ENCODE measurements at places on chromosomes 4 and X. TPM values are rescaled to one million over a fixed set of nuclear protein-coding genes. Genes with fewer than 3 reads are reported as not detected.
A peak's percentile ranks its signal among the peaks of the same experiment; 100 is the strongest.

DNA sequence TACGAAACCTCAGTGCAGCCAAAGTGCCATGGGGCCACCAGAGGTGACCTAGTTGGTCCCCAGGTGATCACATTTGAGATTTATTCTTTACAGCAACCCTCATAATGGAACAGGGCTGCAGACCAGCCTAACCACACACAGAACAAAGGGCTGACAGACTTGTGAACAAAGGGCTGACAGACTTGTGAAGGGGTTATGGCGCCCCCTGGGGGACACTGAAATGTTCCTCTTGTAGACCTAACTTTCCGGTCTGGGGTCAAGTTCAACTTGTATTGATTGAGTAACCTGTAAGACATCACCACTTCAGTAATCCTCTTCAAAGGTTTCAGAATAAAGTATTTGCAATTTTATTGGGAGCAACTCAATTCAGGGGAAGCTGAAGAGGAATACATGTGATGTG is 175.9 kb upstream of the RPS6KA3 start:
- peak; percentile 42 for DNase-seq

DNA sequence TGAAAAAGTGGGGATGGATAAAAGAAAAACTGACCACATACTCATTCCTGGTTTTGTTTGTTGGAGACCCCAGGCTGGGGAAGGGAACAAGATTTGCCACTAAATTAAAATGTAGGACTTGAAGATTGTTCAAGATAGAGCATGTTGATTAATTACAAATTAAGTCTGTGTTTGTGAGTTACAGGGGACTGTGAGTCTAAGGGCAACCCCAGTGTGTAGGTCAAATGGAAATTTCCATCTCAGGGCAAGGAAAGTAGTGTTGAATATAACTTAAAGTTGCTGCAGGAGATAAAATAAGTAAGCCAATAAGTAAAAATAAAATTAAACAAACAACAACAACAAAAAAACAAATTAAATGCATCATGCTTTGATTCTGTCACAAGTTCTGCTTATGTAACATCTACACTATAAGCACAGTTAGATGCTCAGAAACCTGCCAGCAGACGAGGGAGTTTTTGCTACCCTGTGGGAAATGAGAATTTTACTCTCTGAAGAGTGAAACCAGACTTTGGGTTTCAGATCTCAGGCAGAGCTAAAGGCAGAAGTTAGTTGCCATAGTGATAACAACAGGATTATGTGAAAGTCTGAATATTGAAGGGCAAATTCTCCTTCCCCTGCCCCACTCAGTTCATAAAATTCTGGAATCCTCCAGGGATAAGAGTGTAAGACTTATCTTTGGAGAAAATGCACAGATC is 352.3 kb downstream of the GRXCR1 start:
- DNase-seq = no peak

Gene SPANXD
- total RNA-seq = 0.30 TPM

Gene UGT2B15
- total RNA-seq = not detected

DNA sequence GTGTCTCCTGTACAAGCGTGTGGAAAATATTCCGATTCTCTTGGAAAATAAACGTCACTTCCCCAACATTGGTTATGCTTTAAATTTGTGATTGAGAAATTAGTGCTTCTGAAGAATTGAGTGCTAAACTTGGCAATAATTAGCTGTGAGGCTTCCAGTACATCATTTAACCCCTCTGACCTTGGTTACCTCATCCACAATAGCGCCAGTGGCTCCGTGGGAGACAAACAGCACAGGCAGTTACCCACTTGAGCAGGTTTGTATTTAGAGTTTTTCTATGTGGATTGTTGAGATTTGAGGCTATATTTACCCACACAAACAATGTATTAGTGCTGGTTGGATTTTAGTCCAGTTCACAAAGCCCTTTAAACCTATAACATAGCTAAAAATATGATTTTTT is 476.5 kb downstream of the NKX6-1 start:
- DNase-seq = no peak

- no peak for DNase-seq
These were observed 11.1 kb downstream of the TXLNG start for GRCh38 chrX:16797358-16797757.

Gene MAGEA1
- 15.2 TPM for total RNA-seq

Gene TEC
- 4.1 TPM for total RNA-seq

DNA sequence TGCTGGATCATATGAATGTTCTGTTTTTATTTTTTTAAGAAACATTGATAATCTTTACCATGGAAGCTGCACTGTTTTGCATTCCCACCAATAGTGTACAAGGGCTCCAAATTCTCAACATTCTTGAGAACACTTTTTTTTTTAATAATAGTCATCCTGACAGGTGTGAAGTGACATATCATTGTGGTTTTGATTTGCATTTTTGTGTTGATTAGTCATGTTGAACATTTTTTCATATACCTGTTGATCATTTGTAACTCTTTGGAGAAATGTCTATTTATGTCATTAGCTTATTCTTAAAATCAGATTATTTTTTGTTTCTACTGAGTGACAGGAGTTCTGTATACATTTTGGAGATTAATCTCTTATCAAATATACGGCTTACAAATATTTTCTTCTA is 408.5 kb downstream of the GLUD2 start:
- DNase-seq = no peak

DNA sequence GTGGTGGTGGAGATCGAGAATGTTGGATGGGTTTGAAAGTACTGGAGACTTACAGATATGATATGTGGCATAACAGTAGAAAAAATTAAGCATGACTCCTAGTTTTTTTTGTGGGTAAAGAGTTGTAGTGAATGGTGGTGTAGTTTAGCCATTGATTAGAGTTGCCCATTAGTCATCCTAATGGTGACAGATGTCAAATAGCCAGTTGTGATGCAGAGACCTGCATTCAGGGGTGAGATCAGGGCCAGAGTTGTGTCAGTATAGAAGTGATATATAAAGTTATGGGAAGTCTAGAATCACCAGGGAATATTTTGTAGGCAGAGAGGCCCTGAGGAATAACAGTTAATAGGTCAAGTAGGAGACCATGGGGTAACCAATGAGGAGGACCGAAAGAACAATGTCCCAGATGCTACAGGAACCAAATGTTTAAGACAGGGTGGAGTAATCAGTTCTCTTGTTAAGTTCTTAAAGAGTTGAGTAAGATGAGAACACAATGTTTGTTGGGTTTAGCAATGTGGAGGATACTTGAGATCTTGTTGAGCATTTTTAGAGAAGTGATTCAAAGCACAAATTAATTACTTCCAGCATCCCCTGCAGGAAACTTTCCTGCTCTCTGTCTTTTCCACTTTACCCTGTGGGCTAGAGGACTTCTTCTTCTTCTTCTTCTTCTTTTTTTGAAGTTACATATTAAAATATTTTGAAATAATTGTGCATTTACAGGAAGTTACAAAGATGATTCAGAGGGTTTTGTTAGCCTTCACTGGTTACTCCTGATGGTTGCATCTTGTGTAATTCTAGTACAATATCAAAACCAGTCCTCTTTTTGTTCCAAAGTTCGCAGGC is 13.3 kb downstream of the SGMS2 start:
- DNase-seq = no peak

DNA sequence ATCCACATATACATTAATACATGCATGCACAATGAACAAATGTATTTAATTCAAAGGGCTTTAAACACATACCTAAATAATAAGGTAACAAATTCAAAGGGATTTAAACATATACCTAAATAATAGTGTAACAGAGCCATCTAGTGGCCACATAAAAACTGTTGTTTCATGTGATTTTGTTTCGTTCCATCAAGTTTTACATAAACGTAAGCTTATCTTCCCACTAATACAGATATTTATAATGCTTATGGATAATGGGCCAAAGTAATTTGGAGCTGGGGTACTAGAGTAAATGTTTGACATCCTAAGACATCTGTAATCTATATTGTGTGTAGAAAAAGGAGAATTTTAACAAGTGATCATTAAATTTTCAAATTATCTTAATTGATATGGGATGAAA is 82.3 kb downstream of the PRSS12 start:
- peak; percentile 26 for DNase-seq

DNA sequence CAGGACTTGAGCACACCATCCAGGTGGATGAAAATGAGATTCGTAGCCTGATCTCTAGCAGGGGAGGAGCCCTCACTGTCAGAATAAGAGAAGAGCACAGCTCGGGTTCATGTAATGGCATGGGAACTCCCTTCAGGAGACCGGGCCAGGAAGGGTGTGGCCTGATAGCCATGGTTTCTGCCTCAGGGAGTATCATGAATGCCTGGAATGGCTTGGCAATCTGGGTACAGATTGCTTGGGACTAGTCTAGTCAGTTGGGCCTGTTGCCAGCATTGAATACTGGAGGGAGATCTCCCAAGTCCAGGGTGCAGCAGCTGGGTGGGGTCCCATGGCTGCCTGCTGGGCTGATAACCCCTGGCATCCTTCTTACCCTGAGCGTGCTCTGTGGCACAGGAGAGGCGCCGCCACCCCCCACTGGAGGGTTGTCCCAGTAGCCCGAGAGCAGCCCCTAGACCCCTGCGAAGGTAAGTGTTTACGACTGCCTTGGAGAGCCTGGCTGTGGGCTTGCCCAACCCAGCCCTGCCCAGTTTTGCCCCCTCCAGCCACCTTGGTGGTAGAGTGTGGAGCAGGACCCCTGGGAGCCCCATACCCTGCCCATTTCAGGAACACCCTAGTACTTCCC is 298.8 kb downstream of the TEX13A start:
- no peak for DNase-seq

- DNase-seq = no peak
These were observed 503.0 kb upstream of the CPXCR1 start for GRCh38 chrX:88244066-88244465.

DNA sequence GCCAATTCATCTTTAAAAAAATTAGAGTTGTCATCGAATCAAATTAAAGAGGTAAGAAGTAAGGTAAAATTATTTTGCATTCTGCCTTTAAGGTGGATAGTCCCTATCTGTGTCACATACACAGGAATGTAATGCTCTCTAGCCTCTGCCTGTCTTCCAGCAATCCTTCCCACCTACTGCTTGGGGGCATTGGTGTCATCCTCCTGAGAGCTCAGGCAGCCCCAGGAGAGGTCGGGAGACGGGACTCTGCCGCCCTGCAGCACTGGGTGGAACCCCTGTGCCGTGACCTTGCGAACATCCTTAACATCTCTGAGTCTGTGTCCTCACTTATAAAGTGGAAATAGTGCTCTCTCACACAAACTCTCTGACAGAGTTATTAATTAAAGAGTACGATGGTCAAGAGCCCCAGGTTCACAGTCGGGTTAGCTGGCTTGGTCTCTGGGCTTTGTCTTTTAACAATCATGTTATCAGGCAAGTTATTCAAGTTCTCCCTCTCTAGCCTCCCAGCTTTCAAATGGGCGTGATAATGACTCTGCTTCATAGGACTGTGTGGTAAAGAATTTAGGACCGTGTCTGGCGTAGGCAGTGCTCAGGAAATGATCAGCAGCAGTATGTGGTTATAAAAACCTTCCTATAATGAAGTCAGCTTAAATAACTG is 10.2 kb downstream of the TLR3 start:
- no peak for DNase-seq

DNA sequence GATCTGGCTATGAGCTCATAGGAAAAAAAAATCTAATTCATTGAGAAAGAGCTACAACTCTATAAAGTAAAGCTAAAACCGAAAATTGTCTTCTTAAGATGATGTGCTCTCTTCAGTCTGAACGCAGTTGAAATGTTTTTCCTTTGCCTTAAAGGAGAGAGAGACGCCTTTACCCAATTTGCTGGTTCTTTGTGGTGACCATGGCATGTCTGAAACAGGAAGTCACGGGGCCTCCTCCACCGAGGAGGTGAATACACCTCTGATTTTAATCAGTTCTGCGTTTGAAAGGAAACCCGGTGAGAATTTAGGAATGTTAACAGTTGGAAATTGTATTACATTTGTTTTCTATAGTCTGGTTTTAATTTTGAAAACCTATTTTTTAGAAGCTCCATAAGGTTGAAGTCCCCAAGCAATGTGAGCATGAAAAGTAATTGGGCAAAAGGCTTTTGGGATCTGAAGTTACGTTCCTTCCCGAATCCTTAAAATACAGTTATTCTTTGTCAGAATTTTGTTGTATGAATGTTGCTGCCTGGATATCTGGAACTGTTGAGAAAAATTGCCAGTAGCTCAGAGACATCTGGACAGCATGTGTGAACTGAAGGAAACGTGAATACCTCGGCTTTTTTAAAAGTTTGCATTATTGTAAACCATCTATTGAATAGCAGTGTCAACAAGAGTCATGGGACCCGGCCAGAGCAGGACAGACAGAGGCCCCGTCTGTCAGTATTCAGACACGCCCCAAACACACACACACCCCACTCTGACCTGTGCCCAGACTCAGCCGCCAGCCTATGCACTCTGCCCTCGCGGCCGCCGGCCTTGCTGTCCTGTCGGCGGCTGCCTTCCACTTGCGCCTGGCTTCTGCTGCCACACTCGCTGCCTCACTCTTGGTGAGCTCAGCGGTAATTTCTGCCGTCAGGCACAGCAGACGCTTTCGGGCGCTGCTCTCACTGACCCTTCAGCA is 9.9 kb downstream of the PIGG start:
- no peak for DNase-seq

- no peak for DNase-seq
These were observed 17.7 kb downstream of the APELA start for GRCh38 chr4:164894702-164895101.

Gene TMEM164
- 26.7 TPM for total RNA-seq

DNA sequence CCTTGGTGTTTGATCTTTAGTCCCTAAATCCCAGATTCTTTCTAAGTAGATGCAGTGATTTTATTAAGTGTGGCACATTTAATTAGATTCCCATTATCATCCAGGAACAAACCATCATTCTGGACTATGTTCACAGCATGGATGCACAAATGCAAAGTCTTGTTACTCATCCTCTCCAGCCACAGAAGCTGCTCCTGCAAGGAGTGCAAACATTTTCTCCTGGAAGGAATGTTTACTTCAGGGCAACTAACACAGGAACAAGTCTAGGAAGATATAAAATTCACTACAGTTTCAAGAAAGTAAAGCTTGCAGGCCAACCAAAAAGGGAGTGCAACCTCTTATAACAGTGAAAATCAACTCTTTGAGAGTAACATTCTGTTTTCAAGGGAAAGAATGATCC is 106.0 kb downstream of the IQCM start:
- DNase-seq = no peak

- no peak for DNase-seq
These were observed 64.0 kb downstream of the ELOVL6 start for GRCh38 chr4:110134269-110134869.

Gene ARMCX6
- 38.2 TPM for total RNA-seq

Gene RHOXF2B
- total RNA-seq = not detected

Gene FAM9B
- 0.05 TPM for total RNA-seq

DNA sequence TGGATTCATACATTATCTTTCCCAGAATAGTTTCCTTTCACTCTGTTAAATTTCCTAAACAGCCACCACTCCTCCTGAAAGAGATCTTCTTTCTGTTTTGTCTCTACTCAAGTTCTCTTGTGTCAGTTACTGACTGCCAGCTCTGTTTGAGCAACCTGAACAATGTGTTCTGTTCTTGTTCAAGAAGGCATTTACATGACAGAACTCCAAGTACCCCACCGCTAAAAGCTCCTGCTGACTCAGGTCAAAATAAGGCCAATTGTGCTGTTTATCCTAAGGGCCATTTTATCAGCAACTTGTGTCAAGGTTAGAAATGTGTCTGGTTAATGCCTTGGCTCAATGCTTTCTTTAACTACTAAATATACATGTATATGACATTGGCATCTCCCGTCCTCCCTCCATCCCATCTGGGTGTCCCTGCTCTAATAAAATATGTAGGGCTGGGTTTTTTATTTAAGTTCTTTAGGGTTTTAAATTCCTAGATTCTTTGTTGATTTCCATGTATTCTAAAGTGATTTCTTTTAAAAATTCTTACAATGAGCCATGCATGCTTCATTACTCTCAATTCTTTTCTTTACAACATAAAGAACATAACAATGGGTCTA is 144.3 kb upstream of the PAQR3 start:
- DNase-seq = no peak

- no peak for DNase-seq
These were observed 40.1 kb downstream of the NUDT11 start for GRCh38 chrX:51456246-51456645.

Gene SERPINA7
- not detected for total RNA-seq

Gene NDUFA1
- 102 TPM for total RNA-seq

Data from HT1080 (cell line).